ENCODE measurements at places on chromosomes 12 and 14.

GRCh38 chr14:37093364-37093763 lies 79.0 kb downstream of the SLC25A21 start:
- DNase-seq, result no peak

DNA sequence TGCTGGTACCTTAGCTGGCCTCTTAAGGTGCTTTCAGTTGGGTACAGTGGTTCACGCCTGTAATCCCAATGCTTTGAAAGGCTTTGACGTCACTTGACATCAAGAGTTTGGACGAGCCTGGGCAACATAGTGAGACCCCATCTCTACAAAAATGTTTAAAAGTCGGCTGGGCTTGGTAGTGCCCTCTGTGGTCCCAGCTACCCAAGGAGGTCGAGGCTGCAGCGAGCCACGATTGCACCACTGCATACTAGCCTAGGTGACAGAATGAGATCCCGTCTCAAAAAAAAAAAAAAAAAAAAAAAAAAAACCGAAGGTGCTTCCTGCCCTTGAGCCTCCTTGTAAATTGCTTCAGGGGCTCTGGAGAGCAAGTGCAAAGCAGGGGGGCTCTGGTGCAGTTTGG lies 50.0 kb downstream of the ACACB start:
- DNase-seq, result no peak

GRCh38 chr12:12748044-12748443 lies 30.9 kb downstream of the CDKN1B start:
- no peak for DNase-seq

- DNase-seq, result no peak
These were observed 17.1 kb upstream of the PAWR start for GRCh38 chr12:79707830-79708229.

DNA sequence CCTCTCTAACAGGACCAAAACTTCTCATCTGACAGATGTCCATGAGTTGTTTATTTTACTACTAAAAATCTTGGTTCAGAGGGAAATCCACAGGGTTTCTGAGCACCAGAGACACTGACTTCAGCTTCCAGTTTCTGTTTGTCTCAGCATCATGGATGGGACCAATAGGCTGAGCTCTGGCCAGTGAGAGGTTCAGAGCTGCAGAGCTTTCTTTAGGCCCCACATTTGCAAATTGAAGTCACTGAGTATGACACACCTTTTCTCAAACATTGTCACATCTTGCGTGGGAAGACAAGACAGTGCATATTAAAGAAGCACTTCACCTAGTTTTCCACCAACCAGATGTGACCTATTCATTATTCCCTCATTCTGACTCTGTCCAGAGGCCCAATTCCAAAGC lies 45.2 kb downstream of the RDH12 start:
- DNase-seq, result peak; percentile 47

DNA sequence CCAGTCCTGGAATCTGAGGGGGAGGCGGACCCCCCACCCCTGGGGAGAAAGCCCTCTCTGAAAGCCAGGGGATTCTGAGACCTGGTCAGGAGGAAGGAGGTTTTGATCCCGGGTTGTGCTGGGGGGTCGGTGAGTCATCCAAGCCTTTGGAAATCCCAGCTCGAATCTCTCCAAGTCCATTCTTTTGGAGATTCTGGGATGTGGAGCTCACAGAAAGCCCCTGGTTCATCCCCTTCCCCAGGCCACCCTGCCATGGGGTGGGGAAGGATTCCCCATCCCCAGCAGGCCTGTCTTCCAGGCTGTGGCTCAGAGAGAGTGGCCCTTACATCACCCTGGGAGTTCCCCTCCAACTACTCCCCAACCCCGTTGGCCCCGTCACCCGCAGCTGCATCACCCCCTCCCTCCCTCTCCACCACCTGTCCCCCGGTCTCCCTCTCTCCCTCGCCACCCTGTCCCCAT lies 14.3 kb downstream of the EXOC3L4 start:
- peak; percentile 19 for DNase-seq

DNA sequence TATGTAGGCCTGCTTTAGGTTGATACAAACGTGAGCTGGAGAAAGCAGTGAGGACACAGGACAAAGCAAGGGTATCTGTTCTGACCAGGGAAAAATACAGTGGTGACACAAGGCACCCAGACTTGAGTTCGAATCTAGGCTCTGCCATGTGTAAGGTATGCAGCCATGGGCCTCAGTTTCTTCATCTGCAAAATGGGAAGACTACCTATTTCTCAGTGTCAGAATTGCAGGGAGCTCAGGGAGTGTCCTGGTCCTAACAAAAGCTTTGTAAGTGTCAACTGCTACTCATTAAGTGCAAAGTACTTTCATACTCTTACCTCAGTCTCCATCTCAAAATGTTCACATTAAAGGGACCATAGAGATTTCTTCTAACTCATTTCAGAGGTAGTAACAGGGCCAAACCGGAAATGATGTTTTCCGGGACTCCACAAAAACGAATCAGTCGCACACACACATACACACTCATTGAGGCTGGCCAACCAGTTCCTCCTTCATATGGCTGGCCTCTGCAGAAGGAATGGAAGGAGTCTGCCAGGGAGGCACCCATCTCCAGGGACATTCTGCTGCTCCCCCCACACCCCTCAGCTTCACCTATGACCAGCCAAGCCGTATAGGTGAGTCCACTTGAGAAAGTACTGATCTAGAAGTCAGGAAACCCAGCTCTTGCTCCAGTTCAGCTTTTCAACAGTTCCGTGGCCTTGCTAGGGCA lies 7.8 kb downstream of the CTDSP2 start:
- DNase-seq, result peak; percentile 55

- no peak for DNase-seq
These were observed 62.5 kb upstream of the PRICKLE1 start for GRCh38 chr12:42652048-42652447.

GRCh38 chr14:104282332-104283196 lies 144.2 kb downstream of the KIF26A start:
- DNase-seq, result no peak

- no peak for DNase-seq
These were observed 40.9 kb downstream of the CCDC85C start for GRCh38 chr14:99562856-99563748.

DNA sequence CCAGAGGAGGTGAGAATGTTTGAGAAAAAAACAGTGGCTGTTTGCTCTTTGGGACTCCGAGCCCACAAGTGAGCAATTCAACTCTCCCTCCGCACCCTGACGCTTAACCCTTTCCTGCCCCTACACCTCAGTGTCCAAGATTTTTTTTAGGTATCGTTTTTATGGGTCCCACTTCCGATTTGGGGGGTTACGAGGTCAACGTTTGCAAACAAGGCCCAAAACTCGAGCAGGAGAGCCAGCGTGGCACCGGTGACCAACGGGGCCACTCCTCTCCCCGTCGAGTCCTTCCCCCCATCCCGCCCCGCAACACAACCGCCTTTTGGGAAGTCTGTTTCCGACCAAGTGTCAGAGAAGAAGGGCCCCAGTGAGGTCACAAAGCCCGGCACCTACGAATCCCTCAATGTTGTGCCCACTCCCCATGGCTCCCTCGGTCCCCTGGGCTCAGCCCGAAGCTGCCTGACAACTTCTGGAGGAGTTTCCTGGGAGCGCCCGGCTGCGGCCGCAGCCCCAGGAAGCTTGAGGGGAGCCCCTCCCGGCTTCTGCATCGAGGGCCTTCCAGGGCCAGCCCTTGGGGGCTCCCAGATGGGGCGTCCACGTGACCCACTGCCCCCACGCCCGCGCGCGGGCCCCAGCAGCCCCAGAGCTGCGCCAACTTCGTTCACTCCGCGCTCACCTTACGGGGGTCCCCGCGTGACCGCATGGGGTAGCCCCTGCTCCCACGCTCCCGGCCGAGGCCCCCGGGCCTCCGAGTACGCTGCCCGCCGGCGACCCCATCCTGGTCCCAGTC lies 1.2 kb downstream of the CDK2AP1 start:
- no peak for DNase-seq

DNA sequence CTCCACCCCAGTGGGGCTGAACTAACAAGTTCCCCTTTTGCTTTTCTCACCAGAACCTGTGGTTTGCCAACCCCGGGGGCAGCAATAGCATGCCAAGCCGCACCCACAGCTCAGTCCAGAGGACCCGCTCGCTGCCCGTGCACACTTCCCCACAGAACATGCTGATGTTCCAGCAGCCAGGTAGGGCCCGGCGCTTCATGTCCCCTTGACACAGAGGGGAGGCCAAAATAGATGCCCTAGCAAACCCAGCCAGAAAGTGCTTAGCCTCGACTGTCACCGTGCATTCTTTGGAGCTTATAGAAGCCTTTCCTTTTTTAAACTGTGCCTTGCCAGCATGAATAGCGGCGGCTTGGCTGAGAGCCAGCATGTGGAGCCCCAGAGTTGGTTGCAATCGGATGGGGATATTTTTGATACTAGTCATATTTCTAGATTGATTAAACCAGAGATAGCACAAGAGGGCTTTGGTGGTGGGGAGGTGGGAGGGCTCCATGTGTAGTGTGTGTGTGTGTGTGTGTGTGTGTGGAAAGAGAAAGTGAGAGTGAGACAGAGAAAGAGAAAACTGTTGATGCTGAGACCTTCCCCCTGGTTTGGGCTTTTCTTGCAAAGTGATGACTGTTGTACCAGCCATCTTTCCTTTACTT lies 126.1 kb downstream of the GCH1 start:
- peak; percentile 86 for DNase-seq

- no peak for DNase-seq
These were observed 10.3 kb downstream of the KCTD10 start for GRCh38 chr12:109466821-109467220.

GRCh38 chr12:92143686-92144630 lies 1.7 kb downstream of the BTG1 start:
- peak; percentile 73 for DNase-seq

DNA sequence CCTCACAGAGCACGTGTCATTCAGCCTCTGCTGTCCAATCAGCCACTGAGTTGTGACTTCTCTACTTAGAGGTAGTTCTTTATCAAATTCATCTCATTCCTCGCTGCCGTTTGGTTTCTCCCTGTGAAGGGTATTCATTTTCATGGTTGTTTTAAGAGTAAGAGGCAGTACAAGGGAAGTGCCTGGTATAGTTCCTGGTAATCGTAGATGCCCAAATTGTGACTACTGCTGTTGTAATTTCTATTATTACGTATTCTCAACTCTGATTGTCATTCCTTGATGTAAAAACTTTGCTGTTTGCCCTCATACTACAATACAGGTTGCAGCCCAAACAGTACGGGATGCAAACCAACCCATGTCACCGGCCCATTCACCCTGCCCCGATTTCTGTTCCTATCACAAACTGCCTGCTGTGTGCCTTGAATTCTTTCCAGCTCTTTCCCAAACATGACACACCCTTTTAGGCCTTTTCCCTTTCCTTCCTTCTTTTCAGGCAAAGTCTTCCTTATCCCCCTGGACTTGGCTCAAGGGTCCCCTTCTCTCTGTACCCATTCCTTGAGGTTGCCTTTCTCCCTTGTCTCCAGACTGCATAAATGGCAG lies 93.0 kb downstream of the SLC25A47 start:
- DNase-seq, result no peak

GRCh38 chr12:57984629-57985151 lies 43.3 kb downstream of the ATP23 start:
- no peak for DNase-seq

DNA sequence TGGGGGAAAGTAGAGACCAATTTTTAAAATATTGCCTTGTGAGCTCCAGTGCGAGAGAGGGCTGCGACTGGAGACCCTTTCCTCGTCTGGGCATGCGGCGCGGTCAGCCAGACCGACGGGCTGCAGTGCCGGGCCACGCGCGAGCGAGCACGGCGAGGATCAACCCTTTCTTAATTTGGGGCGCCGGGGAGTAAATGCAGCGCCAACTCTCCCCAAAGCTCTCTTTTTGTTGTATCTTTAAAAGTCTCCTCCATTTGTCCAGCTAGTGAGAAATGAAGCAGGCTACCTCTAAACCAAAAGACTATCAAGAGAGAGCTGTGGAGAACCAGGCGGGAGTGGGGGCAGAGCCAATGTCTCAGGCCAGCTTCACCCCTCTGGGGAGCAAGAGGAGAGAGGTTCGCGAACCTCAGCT lies 1.4 kb downstream of the SIX1 start:
- no peak for DNase-seq

- no peak for DNase-seq
These were observed 611.0 kb downstream of the CCER1 start for GRCh38 chr12:90343966-90344365.

DNA sequence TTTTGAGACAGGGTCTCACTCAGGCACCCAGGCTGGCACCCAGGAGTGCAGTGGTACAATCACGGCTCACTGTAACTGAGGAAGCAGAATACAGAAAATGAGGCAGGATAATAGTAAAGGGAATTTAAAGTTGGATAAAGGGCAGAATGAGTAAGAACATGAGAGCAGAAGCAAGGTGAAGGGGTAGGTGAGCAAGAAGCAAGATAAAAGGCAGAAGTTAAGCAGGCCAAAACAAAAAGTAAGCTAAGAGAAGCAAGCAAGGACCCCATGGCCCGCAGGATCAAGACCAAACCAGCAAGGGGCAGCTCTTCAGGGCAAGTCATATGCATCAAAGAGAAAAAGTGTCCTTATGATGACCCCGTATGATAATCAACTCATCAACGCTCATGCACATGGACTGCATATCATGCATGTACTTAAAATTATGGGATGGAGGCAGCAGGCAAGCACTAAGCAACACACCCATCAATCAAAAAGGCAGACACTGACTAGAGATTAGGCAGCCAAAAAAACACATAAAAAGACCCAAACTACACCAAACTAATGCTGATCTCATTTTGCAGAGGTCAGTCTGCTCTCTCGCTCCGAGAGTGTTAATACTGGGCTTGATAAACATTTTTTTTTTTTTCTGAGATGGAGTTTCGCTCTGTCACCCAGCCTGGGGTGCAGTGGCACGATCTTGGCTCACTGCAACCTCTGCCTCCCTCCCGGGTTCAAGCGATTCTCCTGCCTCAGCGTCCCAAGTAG lies 11.6 kb downstream of the TIMELESS start:
- DNase-seq, result no peak

- no peak for DNase-seq
These were observed 58.9 kb downstream of the ANAPC7 start for GRCh38 chr12:110344657-110345056.

DNA sequence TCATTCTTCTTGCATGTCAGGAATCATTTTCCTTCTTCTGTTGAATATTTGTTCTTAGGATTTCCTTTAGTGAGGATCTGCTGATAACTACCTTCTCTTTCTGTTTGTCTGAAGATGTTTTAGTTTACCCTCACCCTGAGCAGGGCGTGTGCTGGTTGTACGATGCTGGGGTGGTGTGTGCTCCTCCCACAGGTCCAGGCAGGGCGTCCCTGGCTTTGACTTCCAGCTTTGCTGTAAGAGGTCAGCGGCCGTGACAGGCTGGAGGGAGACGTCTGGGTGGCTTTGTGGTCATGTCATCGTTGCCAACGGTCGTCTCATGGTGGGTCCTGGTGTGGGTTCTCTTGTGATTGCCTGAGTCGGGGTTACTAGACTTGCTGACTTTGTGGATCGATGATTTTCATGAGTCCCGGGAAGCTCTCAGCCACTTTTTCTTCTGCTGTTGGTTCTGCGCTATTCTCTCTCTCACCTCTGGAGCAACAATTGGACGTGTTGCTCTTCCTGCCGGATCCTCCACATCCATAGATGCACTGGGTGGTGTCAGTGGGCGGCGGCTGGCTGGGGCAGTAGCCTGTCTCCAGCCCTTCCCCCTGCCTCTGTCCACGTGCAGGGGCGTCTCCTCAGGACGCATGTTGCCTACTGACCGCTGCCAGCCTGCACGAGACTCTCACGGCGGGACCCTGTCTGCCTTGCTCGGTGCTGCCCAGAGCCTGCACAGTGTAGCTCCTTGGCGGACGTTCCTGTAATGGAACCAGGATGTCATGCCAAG lies 8.4 kb downstream of the PACS2 start:
- no peak for DNase-seq
